ENCODE measurements at places on chromosomes 2 and 18.

DNA sequence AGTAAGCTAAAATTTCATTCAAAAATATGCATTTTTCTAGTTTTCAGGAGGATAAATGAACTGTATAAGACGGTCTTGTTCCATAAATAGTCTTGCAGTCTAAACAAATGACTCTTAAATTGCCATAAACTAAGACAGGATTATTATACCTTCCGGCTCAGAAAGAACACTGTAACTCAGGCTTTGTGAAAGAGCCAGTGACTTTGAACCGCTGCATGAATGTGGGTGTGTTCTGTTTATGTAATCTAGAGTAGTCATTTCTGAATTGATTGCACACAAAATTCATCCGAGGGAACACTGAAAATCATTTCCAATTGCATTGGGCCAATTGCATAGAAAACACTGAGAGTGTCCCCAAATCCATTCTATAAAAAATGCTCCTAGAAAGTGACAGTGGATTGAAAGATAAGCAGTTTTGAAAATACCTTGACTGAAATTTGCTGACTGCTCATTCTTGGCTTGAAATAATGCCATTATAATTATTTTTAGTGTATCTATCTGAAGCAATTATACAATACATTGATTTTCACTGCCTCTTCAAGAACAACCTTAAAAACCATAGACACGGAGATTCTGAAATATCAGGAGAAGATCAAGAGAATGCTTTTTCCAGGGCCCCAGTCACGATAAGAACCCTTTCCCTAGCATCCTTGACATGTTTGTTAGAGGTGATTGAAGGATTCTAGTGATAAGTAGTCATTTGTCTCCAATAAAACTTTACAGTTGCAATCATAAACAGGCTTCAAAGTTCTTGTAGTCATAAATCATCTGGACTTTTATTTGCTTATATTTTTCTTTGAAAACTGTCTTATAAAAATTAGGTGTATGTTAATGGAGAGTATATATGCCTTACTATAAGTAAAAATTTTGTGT lies 55.4 kb downstream of the CNTNAP5 start:
- peak; percentile 0 for DNase-seq

DNA sequence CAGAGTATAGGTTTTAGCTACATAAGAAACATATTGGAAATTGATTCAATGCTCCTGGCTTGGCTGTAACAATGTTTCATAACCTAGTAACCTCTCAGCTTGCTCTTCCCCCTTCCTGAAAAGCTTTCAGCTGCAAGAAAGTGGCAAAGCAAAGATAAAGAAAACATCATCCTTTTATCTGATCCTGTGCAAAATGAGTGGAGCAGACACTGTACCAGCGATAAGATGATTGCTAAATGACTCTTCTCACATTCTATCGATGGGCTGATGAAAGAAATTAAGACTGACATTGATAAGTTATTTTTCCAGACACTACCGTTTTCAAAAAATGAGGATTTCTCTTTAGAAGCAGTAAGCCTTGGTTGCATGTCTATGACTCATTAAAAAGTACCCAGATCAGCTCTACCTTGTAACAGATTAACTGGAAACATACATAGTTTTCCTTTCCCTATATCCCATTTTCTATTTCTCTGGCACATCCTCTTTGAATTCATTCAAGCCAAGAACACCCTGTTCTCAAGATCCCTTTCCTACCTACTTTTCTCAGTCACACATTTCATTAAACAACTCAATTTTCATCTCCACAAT lies 87.1 kb upstream of the LYPD1 start:
- DNase-seq, result peak; percentile 9

GRCh38 chr2:233350708-233351107 lies 3.6 kb upstream of the DGKD start:
- DNase-seq, result peak; percentile 97

DNA sequence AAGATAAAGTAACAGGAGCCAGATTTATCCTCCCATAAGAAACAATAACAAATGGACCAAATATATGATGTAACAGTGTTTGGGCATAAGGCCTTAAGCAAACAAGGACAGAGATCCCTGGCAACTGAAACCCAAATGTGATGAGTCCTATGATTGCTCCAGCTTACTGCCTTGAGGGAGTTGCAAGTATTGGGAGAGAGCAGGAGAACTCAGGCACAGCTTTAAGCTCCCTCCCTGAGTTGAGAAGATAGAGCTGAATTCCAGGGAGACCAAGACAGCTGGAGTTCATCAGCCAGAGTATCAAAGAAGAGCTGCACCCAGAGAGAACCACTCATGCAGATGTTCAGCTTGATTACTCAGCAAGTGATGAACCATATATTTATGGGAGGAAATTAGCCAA lies 814.5 kb upstream of the RAB6C start:
- DNase-seq, result peak; percentile 7

DNA sequence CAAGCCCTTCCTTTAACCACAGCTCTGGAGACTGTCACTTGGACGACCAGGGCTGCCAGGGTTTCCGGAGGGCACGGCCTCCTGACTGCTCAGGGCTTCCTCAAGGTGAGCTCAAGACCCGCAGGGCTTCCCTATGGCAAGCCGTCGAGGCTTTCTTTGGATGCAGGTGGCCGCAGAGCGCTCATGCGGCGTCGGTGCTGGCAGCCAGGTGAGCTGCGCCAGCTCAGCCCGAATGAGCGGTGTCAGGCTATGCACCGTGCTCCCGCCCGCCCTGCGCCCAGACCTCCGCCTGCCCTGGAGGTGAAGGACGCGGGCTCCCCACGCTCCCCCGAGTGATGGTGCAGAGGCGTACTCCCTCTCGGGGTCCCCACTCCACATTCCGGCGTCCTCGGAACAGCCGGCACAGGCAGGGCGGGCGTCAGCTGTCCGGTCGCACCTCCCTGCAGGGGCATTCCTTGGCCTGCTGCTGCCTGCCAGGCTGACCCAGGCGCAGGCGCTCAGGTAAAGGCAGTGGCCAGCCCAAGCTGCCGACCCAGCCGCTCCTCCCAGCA lies 20.8 kb upstream of the TUBB6 start:
- DNase-seq, result no peak

GRCh38 chr2:50691513-50691912 lies 340.4 kb downstream of the NRXN1 start:
- DNase-seq, result no peak

DNA sequence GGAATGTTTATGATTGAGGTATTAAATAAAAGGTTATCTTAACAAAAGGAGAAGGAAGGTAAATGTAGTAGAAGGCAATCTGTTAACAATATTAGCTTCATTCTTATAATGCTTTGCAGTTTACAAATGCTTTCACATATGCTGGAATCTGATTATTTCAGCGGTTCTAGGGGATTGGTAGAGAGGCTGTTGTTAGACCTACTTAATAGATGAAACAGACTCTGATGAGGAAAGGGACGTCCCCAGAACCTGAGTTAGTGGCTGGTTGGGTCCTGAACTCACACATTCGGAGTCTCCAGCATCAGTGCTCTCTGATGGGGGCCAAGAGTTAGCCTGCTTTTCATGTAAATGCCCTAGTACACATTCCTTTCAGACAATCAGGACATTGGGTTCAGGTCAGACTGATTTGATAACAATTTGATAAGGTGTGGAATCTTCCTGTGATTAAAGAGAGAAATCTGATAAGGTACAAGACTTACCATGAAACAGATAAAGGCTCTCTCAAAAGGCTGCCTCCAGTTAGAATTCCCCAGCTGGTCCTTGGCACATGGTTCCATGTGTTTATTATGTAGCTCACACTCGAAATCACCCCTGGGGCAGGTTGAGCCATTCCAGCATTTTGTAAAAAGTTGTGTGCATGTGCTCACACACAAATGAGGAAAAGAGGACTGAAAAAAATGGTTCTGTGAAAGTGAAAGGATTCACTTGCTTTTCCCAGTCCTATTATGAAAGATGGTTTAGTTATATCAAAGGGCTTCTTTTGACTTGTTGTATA lies 103.1 kb downstream of the GPD2 start:
- no peak for DNase-seq

- no peak for DNase-seq
These were observed 147.7 kb downstream of the TRABD2A start for GRCh38 chr2:84732897-84733778.

DNA sequence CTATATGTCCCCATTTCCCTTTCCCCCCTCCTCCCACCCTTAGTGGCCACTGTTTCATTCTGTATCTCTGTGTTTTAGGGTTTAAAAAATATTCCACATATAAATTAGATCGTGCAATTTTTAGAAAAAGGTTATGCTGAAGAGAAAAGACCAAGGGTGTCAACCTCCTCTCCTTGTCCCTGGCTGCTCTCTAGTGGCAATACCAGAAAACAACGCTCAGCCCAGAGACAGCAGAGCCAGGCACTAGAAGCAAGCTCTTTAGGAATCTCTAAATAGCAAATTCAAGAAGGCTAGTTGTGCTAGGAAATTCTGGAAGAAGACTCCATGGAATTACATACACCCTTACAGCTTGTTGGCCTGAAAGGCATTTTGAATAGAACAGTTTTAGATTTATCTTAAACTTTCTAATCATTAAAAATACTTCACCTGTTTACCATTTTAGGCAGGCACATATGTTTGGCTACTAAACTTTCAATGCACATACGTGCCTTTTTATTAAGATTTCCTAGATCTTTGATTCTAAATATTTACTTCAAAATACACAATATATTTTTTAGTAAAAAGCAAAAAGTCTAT lies 35.1 kb upstream of the RASGRP3 start:
- peak; percentile 47 for DNase-seq
